MCF 10A (cell line): ENCODE measurements at places on chromosomes 3 and 15. TPM values are rescaled to one million over a fixed set of nuclear protein-coding genes. Genes with fewer than 3 reads are reported as not detected.

The ACKR2 gene
- total RNA-seq, result 0.42 and 0.61 TPM in 2 replicates

The MYRIP gene
- total RNA-seq, result 0.10 and 0.19 TPM in 2 replicates

The KBTBD13 gene
- not detected in 2 replicates for total RNA-seq

The TLR9 gene
- total RNA-seq, result not detected in 2 replicates

The ECE2 gene
- total RNA-seq, result not detected in 2 replicates

The MGA gene
- 15.9 and 17.5 TPM in 2 replicates for total RNA-seq

The SCG5 gene
- 4.0 and 7.4 TPM in 2 replicates for total RNA-seq

The SCN5A gene
- total RNA-seq, result not detected in 2 replicates

The SPRED1 gene
- total RNA-seq, result 26.4 and 28.1 TPM in 2 replicates

The MOBP gene
- 0.21 TPM in 1 of 2 replicates, not detected in the other for total RNA-seq

The HTR3E gene
- total RNA-seq, result not detected in 2 replicates

The POC1A gene
- total RNA-seq, result 7.5 and 9.8 TPM in 2 replicates

The SEMA3G gene
- 0.12 TPM in 1 of 2 replicates, not detected in the other for total RNA-seq

The CPNE4 gene
- not detected in 2 replicates for total RNA-seq
